ENCODE measurements at places on chromosomes 12 and 14. TPM values are rescaled to one million over a fixed set of nuclear protein-coding genes. Genes with fewer than 3 reads are reported as not detected.

Gene MTA1
- total RNA-seq, result 261 TPM

GRCh38 chr14:23175823-23176222, 7.6 kb downstream of the SLC7A8 start:
- no peak for DNase-seq

DNA sequence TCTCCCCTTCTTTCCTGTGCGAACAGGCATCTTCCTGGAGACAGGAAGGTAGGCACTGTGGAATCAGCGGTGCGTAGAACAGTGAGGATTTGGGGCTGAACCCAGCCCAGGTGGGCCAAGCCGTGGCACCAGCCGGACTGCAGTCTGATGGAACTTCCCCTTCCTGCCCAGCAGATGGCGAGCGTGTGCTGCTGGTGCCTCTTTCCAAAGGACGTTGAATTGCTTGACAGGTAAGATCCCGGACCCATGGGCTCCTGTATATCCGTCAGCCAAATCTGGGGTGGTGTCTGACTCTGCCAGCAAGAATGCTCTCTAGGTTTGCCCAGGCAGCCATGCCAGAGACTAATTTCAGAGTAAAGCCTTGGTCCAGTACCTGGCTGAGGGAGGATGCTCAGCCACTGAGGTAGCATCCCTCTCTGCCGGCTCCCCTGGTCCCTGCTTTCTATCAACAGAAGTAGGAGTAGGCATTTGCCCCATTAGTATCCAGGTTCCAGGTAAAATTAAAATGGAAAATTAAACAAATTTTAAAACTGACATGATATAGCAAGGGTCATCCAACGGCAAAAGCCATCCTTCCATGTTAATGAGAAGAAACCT, 21.1 kb upstream of the KCNA5 start:
- peak; percentile 46 for DNase-seq

DNA sequence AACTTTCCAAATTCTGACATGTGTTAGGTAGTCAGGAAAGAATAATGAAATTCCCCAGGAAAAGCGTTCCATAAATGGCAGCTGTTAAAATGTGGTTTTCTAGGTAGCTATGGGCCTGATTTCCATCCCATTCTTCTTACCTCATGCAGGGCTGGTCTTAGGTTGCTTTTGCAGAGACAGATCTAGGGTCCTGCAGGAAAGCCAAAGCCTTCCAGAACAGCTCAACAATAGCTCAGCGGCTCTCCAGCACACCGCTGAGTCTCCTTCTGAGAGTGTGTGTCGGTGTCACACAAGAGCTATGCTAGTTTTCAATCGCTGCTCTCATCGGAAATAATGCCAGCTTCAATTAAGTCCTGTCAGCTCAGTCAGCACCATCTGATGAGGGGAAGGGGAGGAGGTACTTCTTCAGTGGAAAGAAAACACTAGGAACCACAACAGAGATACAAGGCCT, 106.7 kb downstream of the TMEM30B start:
- no peak for DNase-seq

DNA sequence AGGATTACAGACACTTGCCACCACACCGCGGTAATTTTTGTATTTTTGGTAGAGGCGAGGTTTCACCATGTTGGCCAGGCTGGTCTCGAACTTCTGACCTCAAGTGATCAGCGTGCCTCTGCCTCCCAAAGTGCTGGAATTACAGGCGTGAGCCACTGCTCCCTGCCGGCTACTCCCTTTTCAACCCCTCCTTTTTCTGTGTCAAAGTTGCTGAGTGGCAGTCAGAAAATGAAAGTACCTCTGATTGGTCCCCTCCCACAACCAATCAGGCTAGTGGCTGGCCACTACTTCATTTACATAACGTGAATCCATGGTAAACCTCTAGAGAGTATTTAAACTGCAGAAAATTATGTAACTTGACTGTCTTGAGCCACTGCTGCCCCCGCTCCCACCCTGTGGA, 5.9 kb downstream of the RESF1 start:
- no peak for DNase-seq

- no peak for DNase-seq
These were observed 76.4 kb upstream of the FAR2 start for GRCh38 chr12:29072631-29073030.

Gene POTEG
- total RNA-seq, result not detected

DNA sequence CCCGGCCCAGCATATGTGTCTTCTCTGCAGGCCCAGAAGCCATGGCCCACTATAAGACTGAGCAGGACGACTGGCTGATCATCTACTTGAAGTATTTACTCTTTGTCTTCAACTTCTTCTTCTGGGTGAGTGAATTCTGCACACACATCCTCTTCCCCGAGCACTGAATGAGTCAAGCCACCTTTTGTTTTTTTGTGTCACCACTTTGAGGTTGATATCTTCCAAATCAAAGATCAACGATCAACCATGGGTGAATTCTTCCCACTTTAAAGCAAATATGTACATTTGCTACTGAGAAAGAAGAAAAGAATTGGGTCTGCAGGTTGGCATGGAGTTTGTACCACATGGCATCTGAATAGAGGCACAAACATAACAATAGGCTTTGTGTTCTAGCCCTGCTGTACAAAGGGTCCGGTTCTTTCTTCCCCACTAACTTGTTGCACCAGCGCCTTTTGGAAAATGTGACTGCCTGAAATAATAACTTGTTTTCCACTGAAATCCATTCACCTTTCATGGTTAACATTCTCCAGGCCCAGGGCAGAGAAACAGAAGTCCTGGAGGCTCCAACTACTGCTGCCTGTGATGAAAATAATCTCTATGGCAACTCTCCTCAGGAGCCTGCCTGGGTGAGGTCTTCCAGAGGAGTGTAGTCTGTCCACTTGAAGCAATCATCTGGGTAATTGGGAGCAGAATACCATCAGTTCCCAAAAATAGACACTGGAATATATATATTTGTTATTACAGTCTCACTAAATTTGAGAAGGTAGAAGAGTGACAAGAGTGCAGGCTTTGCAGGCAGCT, 27.6 kb downstream of the TSPAN11 start:
- no peak for DNase-seq

DNA sequence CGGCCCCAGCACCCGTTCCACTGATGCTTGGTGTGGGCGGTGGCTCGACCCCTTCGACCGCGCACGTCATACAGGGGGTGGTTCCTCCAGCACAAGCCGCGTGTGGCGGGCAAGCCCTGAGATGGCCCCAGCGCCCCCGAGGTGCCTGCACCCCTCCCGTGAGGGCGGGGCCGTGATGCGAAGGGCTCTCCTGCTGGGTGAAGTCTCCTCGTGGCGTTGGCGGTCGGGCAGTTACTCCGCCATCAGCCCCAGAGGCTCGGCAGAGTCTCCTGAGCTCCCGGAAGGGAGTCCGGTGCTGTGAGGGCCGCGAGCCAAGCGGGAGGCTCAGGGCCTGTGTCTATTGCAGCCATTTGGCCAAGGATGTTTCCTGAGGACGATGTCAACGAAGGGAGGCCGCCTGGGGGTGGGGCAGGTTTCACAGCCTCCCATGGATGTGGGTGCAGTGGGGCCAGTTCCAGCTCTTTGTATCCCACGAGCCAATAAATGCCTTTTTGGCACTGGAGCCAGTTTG, 78.1 kb upstream of the GALNT9 start:
- DNase-seq, result no peak

Gene PRB2
- total RNA-seq, result not detected

Gene HCAR2
- total RNA-seq, result not detected

DNA sequence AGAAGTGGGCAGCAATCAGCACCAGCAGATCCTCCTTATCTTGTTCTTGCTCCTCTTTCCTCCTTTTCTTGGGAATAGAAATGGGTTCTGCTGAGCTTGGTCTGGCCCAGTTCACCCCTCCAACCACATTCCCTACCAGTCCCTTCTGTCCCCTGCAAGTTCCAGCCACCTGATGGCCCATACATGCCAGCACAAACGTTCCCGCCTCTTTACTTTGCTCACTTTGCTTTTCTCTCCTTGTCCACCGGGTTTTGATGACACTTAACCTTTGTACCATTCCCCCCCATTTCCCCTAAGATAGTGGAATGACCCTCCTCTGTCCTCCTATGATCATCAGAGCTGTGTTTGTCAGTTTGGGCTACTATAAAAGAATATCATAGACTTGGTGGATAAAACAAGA, 23.4 kb upstream of the EML1 start:
- no peak for DNase-seq

- no peak for DNase-seq
These were observed 33.2 kb upstream of the CD69 start for GRCh38 chr12:9793779-9794395.

DNA sequence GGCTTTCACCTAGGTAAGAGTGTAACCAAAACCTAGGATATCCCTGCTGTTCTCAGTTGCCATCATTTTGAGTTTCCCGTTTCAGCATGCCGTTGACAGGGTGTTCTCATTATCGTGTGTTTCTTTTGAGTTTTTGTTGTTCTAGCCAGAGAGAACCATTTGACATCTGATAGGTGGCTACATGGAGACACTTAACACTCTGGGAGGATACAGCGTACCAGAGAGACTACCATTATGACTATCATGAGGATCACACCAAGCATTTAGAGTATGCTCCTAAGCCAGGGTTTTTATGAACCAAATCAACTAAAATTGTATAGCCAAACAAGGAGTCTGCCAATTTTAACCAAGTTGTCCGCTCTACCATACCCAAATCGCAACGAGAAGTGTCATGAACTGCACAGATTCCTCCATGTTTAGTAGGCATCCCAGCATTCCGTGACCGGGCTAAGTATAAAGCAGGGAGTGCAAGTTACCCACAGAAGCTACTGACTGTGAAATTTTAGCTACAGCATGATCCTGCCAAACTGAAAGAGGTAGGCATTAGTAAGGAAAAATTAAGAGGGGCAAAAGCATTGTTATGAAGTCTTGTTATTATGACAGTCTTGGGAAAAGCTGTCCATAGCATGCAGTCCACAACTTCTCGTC, 48.8 kb downstream of the MARK3 start:
- DNase-seq, result no peak

GRCh38 chr14:38079886-38080285, 127.8 kb upstream of the SSTR1 start:
- no peak for DNase-seq

GRCh38 chr14:97021571-97022168, 224.5 kb downstream of the VRK1 start:
- DNase-seq, result no peak

DNA sequence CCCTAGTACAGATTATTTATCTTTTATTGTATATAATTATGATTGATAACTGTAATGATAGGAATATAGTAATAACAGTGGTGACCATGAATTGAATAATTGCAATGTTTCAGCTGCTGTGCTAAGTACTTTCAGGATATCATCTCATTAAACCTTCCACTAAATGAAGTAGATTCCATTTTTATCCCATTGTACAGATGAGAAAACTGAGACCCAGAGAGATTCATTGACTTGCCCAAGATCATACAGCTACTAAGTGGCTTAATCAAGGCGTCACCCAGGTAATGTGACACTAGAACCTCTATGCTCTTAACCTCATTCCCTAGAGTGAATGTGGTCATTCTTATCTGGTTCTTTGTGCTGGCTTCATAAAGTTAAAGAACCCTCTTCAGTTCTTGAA, 124.6 kb downstream of the KTN1 start:
- no peak for DNase-seq

Gene ESRRB
- 1.7 TPM for total RNA-seq

Gene VWF
- 0.37 TPM for total RNA-seq

DNA sequence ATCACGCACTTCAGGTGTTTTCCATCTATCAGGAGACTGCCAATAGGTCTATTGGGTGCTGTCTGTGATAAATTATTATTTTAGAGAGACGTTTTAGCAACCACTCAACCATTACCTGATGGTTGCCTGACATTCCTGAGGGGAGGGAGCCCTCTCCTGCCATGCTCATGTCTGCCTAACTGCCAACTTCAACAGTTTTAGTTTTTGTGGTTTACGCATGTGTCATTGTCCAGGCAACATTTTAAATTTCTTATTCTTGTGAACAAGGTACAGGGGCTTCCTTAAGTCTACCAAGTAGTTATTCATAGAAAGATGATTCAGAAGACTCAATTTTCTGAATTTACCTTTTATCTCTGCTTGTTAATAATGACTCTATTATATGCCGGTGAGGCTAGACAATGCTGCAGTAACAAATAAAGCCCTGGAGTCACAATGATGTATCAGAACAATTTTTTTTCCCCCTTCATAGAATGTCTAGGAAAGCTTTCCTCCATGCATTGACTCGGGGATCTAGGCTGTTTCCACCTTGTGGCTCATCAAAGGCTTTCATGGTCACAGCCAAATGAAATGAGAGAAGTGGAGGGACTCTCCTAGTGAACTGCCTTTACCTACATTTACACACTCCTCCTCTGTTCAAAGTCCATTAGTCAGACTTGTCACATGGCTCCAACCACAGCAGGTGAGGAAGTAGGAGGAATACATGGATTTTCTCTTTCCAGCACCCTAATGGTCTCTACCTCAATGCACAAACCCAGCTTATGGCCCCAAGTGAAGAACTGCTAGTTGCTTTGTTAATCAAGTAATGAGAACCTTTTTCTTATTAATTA, 225.8 kb downstream of the CRADD start:
- DNase-seq, result no peak

DNA sequence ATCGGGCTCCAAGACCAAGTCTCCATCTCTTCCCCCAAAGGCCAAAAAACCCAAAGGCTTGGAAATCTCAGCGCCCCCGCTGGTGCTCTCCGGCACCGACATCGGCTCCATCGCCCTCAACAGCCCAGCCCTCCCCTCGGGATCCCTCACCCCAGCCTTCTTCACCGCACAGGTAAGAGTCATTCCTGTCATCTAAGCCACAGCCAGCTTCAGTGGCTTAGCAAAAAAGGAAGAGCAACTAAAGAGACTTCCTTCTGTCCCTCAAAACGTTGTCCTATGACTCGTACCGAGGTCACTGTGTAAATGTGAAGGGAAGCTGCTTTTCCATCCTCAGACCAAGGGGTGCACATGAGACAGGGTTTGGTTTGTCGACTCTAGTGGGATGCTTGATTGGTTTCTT, 53.4 kb downstream of the ELK3 start:
- no peak for DNase-seq

Data from glutamatergic neuron (in vitro differentiated cells).